ENCODE measurements at places on chromosomes 5 and 9.

DNA sequence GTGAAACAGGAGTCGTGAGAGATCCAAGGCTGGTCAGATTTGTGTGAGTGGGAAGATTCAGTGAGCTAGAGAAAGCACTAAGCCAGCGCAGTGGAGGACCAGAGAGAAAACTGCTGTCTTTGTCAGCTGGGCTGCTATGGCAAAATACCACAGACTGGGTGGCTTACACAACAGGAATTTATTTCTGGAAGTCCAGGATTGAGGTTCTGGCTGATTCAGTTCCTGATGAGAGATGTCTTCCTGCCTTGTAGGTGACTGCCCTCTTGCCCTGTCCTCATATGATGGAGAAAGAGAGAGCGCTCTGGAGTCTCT, 24.2 kb upstream of the ANKRD33B start:
- DNase-seq, result no peak

- DNase-seq, result no peak
Observed at GRCh38 chr5:56346741-56347535, 113.8 kb upstream of the ANKRD55 start.

- DNase-seq, result no peak
Observed at GRCh38 chr5:157570531-157571200, 4.9 kb downstream of the ADAM19 start.

DNA sequence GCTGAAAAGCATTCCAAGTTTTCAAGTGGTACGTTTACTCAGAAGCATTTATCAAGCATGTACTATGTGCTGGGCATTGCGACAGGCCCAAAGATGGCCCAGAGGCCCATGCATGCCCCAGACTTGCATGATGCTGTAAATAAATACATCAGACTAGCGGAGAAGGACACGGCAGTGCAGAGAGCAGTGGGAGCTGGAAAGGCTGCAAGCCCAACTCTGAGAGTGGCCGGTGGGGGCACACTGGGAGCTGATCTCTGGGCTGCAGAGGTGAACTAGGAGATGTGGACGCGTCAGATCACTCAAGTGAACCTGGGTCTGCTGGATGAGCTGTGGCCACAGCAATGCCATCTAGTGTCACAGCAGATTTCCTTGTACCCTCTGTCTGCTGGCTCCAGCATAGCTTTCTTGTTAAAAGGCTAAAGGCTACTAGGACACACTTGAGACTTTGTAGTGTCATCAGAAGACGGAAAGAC, 246.9 kb downstream of the FANCC start:
- no peak for DNase-seq

- DNase-seq, result no peak
Observed at GRCh38 chr5:75021219-75021618, 31.1 kb downstream of the GCNT4 start.

- DNase-seq, result no peak
Observed at GRCh38 chr9:109828254-109828653, 48.3 kb downstream of the PALM2AKAP2 start.

GRCh38 chr5:83931969-83932368, 211.3 kb upstream of the HAPLN1 start:
- no peak for DNase-seq

DNA sequence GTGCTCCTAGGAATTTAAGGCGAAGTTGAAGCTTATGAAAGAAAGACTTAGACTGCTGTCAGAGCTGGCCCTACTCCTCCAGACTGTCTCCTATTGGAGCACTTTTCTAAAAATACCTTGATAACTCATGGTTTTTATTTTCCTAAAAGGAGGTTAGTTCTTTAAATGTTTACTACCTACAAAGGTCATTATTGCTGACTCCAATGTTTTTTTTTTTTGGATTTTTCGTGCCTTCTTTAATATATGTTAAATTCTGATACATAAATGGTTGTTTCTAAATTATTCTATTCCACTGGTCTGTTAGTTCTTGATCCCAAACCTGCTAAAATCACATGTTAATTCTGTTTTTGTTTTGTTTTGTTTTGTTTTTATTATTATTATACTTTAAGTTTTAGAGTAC, 227.6 kb upstream of the FTMT start:
- no peak for DNase-seq

GRCh38 chr9:16033921-16034691, 481.3 kb downstream of the CCDC171 start:
- no peak for DNase-seq

DNA sequence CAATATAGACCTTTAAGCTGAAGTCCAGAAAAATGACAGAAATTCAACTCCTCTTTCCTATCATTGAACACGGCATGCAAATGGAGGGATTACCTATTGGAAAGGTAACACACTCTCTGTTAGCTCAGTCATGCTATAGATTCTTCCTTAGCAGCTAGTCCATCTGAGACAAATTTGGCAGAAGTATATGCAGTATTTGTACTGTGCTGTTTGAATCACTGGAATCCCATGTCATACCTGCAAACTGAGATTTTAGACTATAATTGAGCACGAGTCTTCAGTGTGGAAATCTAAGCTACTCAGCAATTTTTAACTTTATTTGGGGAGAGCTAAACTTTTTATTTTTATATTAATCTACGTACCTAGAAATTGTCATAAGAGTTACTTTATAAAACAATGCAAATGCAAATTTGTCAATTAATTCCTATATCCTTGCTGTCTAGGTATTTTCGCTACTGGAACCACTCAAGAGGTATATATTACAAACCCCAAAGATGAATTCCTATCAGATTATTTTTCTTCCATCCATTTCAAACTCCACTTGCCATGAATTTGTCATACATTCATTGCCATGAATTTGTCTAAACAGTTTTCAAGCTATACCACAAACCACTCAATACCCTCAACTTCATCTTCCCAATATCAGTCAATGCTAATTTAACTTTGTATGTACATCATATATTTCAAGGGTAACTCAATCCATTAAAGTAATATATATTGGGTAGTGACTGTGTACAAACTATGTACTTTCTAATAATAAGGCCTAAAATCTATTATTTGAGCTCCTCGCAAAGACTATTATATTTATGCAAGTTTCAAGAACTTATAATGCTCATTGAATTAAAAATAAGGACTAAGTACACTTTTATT, 224.8 kb downstream of the MEF2C start:
- no peak for DNase-seq

DNA sequence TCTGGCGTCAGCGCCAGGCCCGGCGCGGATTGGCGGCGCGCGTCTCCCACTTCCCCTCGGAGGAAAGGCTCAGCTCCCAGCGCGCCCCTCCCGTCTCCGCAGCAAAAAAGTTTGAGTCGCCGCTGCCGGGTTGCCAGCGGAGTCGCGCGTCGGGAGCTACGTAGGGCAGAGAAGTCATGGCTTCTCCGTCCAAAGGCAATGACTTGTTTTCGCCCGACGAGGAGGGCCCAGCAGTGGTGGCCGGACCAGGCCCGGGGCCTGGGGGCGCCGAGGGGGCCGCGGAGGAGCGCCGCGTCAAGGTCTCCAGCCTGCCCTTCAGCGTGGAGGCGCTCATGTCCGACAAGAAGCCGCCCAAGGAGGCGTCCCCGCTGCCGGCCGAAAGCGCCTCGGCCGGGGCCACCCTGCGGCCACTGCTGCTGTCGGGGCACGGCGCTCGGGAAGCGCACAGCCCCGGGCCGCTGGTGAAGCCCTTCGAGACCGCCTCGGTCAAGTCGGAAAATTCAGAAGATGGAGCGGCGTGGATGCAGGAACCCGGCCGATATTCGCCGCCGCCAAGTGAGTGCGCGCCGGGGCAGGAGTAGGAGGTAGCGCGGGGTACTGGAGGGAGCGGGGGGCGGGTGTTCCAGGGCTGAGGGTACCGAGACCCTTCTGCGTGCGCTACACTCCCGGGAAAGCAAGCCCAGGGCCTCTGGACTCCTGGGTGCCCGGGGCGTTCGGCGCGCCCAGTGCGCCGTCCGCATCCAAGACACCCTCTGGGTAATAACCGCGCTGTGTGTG, at the start of gene MSX2:
Gene MSX2, plus strand, starts transcription at position 99 of the 777 bp plus-strand sequence. Its CDS starts 78 bp downstream, at position 177.
- peak; percentile 37 for DNase-seq

- DNase-seq, result no peak
Observed at GRCh38 chr5:172445866-172446265, 8.5 kb downstream of the SH3PXD2B start.

DNA sequence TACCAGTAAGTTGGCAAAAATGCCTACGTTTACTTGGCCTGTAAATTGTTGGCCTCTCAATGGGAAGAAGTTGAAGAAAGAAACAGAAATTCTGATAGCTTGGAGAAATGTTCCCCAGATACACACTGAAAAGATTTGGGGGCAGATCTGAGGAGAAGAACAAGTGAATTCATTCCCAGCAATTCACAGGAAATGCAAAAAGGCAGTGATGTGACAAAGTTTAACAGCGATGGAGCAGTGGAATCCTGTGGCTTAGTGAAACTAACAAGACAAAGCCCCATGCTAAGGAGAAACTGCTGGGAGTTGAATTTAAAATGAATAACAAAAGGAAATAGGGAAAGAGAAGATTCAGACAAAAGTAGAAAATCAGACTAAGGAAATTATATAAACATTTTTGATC, 213.2 kb upstream of the EDIL3 start:
- DNase-seq, result no peak

- DNase-seq, result no peak
Observed at GRCh38 chr9:10144355-10144754, 468.4 kb downstream of the PTPRD start.

GRCh38 chr5:31630931-31631330, 8.0 kb upstream of the PDZD2 start:
- no peak for DNase-seq

GRCh38 chr9:34653151-34654072, 1.4 kb downstream of the IL11RA start:
- DNase-seq, result no peak

DNA sequence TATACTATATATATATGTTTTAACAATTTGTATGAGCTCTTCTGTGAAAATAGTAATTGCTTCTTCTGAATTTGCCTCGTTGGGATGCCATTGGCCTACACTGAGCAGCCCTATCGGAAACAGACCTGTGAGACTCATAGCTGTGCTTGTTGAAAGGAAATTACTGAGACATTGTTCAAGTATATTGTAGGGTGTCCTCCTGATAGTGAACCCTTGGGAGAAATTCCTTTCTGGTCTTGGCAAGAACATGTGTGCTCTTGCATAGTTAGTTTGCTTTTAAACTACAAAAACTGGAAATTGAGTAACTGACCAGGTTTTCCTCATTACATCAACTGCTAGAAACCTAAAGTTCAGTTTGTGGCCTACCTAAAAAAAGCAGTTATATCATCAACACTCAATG, 160.9 kb downstream of the LURAP1L start:
- DNase-seq, result no peak

GRCh38 chr5:136015003-136015375, 13.8 kb upstream of the TGFBI start:
- DNase-seq, result no peak

DNA sequence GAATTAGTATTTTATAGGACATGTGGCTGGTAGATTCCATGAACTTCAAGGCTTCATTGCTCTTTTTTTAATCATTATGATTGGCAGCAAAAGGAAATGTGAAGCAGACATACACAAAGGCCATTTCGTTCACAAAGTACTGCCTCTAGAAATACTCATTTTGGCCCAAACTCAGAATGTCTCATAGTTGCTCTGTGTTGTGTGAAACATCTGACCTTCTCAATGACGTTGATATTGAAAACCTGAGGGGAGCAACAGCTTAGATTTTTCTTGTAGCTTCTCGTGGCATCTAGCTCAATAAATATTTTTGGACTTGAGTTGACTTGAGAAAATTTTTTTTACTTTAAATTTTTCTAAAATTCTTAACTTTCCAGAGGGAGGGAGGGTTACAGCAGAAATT, 12.4 kb downstream of the KCNV2 start:
- no peak for DNase-seq

- no peak for DNase-seq
Observed at GRCh38 chr5:114418176-114419066, 56.6 kb downstream of the KCNN2 start.

DNA sequence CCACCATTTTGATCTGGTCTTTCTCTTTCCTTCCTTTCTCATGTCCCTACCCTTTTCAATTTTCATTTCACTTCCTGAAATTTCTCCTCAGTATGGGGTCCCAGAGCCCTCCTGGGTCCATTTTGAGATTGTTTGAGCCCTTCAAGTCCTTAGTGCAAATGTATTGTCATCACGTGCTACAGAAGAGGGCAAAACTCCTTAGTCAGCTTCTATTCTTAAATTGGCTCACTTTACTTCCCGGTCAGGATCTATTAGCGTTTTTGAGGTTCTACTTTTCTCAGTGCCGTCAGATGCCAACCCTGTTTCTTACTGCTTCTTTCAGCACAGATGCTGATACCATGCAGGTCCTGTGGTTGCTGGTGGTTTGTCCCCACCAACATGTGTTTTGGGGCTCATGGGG, 5.9 kb downstream of the ATG12 start:
- no peak for DNase-seq

DNA sequence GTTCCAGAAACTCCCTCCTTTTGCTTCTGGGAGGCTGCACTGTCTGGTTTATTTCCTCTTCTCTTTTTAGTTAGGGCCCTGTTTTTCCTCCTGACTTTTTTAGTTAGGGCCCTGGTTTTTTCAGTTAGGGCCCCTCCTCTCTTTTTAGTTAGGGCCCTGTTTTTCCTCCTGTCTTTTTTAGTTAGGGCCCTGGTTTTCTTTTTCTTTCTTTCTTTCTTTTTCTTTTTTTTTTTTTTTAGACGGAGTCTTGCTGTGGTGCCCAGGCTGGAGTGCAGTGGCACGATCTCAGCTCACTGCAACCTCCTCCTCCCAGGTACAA, 15.1 kb downstream of the GSN start:
- DNase-seq, result no peak

DNA sequence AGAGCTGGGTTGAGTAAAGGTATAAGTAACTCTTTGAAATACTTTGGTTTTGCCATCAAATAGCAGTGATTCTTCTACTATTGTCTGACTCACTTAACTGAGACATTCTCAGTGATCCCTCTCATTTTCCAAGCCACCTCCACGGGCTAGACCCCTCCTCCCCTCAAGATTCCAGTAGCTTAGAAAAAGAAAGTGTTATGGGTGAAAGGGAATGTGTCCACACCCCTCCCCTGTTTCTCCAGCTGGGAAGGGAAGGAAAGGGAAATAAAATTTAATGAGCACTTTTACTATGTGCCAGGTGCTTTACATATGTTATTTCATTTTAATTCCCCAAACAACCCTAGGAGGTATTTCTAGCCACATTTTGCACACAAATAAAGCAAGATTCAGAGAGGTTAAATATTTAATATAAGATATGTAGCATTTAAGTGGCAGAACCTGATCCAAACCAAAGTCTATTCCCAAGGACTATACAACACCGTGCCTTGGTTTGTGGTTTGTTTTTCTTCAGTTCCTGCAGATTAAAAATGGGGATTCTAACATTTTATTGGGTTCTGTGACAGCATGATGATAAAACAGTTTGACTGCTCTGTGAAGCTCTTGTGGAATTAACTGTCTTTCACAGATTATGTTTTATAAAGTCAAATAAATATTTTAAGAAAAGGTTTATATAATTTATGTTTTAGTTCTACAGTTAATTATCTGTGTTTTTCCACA, 135.9 kb downstream of the ZSWIM6 start:
- no peak for DNase-seq

DNA sequence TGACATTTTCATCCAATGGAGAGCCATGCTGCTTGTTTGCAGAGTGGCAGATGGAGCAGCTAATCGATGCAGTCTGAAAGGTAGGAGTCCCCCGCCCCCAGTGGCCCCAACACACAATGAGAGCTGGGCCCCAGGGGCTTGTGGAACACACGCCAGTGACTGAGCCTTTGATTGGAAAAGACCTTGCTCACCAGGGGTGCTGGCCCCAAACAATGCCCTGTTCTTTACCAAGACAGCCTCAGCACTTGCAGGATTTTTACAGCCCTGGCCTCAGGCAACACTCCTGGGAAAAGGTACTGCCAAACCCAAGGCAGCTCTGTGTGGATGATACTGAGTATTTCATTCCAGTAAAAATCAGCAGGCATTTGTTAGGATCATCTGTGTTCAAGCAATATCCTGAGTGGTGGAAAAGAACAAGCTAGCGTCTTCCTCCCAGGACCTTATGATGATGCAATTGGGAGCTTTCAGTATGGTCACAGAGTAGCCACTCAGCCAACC, 276.8 kb upstream of the CLINT1 start:
- no peak for DNase-seq
